ENCODE measurements at places on chromosomes 5 and 9.

DNA sequence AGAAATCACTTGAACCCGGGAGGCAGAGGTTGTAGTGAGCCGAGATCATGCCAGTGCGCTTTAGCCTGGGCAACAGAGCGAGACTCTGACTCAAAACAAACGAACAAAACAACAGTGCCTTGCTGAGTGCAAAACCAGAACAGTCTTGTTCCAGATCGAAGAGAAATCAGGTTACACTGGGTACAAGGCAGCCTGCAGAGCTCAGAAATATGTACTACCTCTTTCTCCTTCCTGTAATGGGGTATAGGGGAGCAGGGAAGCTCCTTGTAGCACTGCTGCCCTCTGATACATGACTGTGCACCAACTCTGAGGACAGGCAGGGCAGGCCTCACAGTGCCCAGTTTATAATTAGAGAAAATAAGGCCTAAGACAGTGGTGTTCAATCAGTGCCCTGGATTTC lies 24.7 kb downstream of the TBC1D2 start:
- no peak for DNase-seq

GRCh38 chr5:65868509-65868908 lies 57.9 kb upstream of the ERBIN start:
- DNase-seq, result no peak

- DNase-seq, result no peak
Measured at GRCh38 chr5:120913396-120913795, 449.3 kb downstream of the PRR16 start.

DNA sequence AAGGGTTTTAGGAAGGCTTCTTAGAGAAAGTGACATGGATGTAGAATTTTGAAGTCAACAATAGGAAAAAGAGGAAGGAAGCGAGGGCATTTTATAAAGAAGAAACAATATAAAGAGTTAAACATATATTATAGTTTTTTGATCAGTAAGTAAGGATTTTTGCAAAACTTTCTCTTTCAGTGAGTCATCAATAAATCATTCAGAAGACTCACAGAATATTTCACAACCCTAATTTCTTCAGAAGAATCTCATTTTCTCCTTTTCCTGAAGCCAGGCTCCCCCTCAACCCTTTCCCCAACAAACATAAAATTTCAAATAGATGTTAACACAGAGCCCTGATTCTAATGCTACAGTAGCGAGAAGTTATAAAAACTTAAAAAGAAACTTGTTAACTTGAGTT lies 4.3 kb upstream of the COX7C start:
- no peak for DNase-seq

GRCh38 chr5:150801117-150801927 lies 22.8 kb downstream of the SMIM3 start:
- DNase-seq, result peak; percentile 75

DNA sequence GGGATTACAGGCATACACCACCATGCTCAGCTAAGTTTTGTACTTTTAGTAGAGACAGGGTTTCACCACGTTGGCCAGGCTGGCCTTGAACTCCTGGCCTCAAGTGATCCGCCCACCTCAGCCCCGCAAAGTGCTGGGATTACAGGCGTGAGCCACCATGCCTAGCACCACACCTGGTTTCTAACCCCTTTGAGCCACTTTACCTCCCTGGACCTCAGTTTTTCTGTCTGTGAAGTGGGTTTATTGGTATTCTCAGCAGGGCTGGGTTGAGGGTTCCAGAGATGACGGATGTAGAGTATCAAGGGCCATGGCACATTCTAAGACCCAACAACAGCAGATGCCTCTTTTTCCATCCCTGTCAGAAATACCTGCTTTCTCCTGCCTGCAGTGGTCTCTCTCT lies 38.6 kb downstream of the AMBP start:
- DNase-seq, result no peak

- no peak for DNase-seq
Measured at GRCh38 chr5:122077366-122078115, 518 bp downstream of the LOX start.

- DNase-seq, result no peak
Measured at GRCh38 chr9:36263683-36264082, 5.4 kb upstream of the GNE start.

- no peak for DNase-seq
Measured at GRCh38 chr5:135266975-135267374, 132.1 kb downstream of the MACROH2A1 start.

DNA sequence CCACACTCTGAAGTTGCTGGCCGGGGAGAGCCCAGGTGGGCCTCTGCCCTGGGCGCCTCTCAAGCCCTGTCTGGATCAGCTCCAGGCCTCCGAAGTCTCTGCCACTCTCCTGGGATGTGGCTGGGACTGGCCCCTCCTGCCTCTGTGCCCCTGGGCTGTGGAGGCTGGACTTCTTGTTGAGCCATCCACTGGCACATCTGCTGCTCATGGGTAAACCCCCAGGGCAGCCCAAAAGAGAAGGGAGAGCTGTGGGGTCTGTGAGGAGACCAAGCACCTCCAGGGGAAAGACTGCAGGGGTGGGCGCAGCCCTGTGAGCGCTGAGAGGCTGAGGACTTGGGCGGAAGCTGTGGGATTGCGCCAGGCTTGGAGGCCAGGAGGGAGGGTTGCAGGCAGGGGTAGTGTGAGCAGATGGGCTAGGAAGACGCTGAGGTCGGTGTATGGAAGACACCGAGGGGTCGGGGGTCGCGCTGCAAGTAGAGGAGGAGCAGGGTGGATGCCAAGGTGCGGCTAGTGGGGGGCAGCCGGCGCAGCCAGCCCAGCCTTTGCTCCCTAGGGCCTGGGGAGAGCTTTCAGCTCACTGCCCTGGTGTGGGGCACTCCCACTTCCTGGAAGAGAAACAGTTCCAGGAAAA lies 118.1 kb downstream of the WNK2 start:
- peak; percentile 46 for DNase-seq

DNA sequence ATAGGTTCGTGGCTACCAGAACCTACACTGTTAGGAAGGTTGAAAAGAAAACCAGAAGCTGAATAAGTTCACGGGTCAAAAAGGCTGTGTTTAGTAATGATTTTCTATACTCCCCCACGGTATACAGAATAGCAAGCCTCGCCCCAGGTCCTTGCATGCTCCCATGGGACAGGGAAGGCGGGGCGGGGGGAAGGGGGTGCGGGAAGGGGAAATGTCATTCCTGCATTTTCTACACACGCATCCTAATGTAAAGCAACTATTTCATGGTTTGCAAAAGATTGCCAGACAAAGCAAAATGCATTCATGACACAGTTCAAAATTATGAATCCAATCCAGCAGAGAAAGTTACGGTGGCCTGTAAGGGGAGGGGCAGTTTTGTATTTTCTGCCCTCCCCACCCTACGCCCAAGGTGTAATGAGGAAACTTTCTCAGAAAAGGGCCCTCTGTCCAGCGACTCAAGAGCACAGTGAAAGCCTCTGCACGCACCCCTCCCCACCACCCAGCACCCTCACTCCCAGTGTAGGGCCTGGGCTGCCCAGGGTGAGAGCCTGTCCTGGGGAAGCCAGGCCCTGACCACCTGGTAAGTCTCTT lies 105.2 kb downstream of the ROR2 start:
- no peak for DNase-seq

DNA sequence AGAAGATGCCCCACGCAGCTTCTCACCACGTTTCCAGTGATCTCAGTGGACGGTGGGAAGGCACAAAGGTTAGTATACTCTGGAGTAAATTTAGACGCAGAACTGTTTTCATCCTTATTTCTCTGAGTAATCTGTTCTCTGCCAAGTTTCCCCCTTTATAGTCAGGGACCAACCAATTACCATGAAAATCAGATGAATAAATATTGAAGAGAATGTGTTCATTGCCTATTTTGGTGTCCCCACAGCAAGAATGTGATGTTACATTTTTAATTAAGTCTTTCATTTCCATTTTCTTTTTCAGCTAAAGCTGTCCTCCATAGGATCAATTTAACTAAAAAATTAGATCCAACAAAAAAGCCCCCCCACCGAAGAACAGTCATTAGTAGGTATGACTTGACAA lies 41.4 kb downstream of the S1PR3 start:
- no peak for DNase-seq

DNA sequence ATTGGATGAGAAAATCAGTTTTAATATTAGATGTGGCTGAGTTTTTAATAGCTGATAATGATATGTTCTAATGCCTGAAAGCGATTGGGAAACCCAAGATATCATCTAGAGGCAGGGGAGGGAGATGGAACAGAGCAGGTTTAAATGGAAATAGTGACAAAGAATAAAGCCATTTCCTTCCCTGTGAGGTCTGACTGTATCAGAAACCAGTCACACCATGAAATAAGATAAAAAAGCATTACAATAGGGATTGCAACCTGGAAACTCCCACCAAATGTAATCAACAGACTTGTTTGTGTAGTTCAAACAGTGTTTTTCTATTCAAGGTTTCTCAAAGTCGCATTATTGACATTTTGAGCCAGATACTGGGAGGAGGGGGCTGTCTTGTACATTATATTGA lies 110.1 kb upstream of the SMIM23 start:
- no peak for DNase-seq

- DNase-seq, result no peak
Measured at GRCh38 chr5:140642718-140643117, 3.5 kb downstream of the TMCO6 start.

DNA sequence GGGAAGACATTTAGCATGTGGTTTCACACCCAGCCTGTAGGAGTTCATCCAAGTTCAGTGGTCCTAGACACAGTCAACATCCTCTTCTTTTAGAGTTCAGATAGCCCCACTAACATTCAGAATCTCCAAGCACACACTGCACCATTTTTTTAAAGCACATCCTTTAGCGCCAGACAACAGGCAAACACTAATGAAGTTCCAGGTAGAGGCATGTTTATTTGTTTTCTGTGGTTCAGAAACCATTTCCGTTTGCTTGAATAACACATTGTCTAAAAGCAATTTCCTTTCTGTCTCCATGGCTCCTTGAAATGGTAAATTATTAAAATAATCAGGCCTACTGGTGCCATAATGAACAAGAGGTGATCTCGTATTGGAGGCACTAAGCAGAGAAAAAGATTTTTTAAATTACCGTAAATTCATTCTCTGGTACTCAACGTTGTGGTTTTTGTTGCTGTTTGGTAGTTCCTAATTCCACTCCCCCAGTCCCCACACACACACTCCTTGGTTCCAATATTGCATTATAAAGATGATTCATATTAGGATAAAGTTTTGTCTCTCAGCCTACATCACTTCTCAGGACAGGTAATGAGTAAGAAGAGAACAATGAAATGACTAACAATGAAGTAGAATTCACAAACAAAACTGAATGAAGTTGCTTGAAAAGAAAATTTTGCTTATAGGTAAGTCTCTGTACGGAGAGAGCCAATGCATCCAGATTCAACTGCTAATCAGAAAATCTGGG lies 153.1 kb downstream of the PCSK1 start:
- DNase-seq, result no peak

- DNase-seq, result no peak
Measured at GRCh38 chr9:21053851-21054250, 22.4 kb upstream of the HACD4 start.

- DNase-seq, result no peak
Measured at GRCh38 chr9:78664370-78664769, 367.4 kb downstream of the PSAT1 start.

DNA sequence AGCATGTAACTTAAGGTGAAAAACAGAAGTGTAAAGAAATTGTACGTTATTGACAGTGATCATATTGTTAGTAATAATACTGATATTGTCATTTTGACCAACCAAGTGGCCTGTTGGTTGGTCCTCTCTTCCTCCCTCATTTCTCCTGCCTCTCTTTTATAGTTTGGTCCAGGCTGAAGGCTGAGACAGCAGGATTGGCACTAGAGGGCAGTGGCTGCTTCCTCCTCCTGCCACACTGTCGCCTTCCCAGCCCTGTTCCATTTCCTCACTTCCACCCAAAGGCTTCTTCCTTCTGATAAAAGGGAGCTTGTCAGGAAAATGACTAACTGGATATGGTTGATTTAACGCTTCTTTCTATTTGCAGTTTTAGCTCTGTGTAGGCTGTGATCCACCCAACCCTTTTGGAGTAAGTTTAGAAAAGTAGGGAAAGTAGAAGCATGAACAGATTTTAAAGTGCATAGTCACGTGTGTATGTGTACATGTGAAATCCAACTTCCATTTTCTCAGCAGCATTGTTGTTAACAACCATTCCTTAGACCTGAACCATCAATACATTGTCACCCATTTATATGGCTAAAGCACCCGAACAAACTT lies 35.6 kb downstream of the PTCD2 start:
- no peak for DNase-seq

- no peak for DNase-seq
Measured at GRCh38 chr5:13536933-13537332, 407.6 kb downstream of the DNAH5 start.

Measured in H1 (cell line).